ENCODE measurements at places on chromosomes 4 and X. TPM values are rescaled to one million over a fixed set of nuclear protein-coding genes. Genes with fewer than 3 reads are reported as not detected.

The RHOH gene
- 0.18 TPM for total RNA-seq

GRCh38 chr4:162610116-162610515 lies 446.3 kb upstream of the FSTL5 start:
- DNase-seq = no peak

- no peak for DNase-seq
Measured at GRCh38 chrX:106177106-106177981, 9.2 kb downstream of the PWWP3B start.

- DNase-seq = no peak
Measured at GRCh38 chrX:150361777-150362351, 1.3 kb upstream of the MAMLD1 start.

All from cerebellum (tissue), 4 donors.